ENCODE measurements at places on chromosomes 3 and 15.

DNA sequence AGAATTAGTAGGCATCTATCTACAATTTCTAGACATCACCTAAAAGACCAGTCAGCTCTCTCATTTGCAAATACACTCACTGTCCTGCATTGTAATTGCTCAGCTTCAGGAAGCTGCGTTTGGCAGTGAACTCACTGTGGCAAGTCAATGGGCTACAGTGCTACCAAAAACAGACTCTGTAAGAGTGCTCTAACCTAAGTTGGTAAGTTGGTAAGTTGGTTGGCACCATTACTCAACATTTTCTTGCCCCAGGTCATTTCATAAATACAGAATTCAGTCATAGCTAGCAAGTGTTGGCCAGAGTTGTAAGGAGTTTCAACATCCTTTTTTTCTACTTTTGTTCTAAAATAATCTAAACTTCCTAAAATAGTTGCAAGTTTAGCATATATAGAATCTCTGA, 466.3 kb downstream of the NAALADL2 start:
- no peak for DNase-seq

- DNase-seq = no peak
Measured at GRCh38 chr15:85541744-85542143, 161.3 kb downstream of the AKAP13 start.

DNA sequence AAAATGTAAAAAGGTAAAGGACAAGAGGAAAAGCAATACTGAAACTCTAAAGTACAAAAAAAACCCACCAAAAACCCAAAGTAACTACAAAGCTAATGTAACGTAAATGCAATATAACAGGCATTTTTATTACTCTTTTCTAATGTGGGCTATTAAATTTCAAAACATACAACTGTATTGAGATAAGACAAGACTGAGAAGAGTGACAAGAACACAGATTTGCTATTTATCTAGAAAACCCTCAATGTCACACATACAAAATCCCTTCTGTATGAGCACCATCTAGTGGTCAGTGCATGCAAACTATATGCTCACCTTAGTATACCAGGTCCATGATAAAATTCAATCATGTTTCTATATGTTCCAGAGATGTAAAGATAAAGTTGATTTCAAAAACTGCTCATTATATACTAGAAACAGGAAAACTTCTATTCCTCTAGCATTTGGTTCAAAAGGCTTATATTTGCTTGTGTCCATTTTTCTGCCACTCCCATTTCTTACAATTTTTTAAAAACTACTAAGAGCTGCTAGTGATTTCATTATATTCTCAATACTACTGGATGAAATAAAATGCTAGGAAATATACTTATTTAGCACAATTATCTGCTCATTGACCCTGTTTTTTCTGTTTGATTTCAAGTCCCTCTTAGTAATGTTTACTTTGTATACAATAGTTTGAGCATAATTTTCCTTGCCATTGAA, 111.4 kb downstream of the DLG1 start:
- peak; percentile 81 for DNase-seq

- no peak for DNase-seq
Measured at GRCh38 chr3:190424108-190424477, 25.6 kb downstream of the TMEM207 start.

DNA sequence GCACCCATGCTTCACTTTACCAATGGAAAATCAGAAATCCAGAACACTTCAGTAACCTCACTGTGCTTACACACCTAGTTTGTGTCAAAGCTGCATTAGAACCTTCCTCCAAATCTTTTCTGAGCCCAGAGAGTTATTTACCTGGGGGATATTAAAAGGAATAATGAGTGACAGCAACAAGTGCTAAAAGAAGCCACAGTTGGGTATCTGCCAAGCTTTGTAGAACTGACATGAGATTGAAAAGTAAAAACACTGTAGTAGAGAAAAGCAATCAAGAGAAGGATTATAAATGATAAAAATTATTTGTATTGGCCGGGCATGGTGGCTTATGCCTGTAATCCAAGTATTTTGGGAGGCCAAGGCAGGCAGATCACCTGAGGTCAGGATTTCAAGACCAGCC, 8.8 kb upstream of the TBC1D23 start:
- DNase-seq = no peak

DNA sequence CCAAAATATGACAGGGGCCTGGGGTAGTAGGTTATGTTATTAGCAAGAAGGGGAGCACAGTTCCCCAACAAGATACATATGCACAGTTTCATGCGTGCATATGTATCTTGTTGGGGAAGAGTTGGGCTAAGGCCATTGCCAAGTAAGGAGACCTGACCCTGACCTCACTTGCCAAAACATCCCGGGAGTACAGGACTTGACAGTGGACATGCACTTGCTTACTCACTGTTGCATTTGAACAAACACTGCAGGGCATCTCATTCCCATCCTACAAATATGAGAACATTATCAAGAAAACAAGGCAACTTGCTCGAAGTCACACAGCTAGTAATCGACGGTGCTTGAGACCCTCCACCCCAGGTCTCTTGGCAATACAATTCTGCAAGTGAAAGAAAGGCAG, 4.8 kb upstream of the CAMP start:
- DNase-seq = no peak

- no peak for DNase-seq
Measured at GRCh38 chr3:62134061-62134496, 239.3 kb downstream of the FEZF2 start.

- no peak for DNase-seq
Measured at GRCh38 chr15:83612226-83612625, 41.7 kb upstream of the ADAMTSL3 start.

- DNase-seq = no peak
Measured at GRCh38 chr15:63909819-63910437, 76.2 kb upstream of the HERC1 start.

- peak; percentile 5 for DNase-seq
Measured at GRCh38 chr3:38646630-38647029, 2.9 kb downstream of the SCN5A start.

GRCh38 chr3:115626721-115627120, 3.4 kb downstream of the GAP43 start:
- peak; percentile 8 for DNase-seq

- peak; percentile 12 for DNase-seq
Measured at GRCh38 chr3:165854696-165855095, 17.5 kb upstream of the BCHE start.

GRCh38 chr3:27680517-27681246, 41.4 kb downstream of the EOMES start:
- no peak for DNase-seq

DNA sequence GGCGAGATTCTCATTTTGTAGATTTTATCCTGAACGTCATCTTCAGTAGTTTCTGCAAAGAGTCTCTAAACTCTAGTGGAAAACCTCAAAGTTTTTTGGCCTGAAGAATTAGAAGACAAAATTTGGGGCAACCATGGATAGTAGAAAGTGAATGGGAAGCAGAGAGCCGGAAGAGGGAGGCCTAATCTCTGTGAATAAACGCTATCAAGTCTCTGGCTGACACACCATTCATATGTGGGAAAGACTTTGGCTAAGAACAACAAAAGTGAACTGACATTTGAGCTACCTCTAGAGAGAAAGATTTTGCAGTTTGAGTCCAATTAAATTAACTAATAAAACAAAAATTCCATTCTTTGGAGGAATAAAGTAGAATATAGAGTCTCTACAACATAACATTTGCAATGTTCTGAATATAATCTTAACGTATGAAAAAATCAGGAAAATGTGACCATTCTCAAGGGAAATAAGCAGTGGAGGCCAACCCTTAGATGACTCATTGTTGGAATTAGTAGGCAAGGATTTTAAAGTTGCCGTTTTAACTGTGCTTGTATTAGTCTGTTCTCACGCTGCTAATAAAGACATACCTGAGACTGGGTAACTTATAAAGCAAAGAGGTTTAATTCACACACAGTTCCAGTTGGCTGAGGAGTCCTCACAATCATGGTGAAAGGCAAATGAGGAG, 184.6 kb downstream of the C3orf38 start:
- no peak for DNase-seq

DNA sequence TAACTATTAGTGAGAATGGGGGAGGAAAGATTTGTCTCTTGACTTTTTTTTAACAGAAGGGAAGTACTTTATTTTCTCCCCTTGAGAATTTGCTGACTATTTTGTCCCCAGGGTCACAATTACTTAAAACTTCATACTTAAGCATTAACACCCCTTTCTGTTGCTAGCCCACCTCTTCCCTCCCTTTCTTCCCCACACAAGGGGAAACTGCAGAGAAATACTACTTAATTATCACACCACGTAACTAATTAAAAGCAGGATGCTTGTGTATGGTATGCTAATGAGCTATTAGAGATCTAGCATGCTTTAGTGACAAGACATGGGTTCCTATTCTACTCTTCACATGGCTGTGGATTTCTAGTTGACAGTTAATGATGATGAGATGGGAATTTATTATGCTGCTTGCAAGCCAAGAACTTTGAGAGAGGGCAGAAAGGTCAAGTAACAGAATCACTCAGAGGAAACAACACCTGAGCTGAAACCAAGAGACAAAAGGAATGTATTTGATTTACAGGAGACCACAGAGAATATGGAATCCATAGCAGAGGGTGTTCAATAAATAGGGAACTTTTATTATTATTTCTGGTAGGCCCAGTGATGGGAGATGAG, 179.2 kb downstream of the LSAMP start:
- DNase-seq = no peak

DNA sequence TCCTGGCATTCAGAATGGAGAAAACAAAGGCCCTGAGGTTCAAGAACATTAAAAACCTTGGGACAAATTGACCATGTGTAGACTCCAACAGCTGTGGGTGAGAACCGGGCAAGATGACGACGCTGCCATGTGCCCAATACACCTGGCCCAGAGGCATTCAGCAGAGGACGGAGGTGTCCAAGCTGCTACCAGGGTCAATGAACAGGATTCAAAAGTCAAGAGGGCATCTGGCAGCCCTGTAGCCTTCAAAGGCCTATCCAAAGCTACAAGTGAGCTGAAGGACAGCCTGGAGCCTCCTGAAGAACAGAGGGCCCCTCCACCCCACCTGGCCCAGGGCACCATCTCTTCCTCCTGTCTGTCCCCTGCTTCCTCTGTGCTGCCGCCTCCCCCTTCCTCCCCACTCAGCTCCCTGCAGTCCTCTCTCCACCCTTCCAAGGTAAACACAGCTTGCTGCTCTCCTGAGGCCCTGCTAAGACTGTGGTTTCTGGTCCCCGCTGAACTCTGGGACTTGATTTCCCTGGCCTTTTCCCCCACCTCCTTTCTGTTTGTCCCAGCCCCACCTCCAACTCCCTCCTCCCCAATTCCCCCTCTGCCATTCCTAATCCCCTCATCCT, 57.5 kb downstream of the HMCES start:
- DNase-seq = no peak

- no peak for DNase-seq
Measured at GRCh38 chr15:59140422-59141226, 35.7 kb downstream of the CCNB2 start.

- DNase-seq = no peak
Measured at GRCh38 chr3:138443091-138443490, 8.7 kb downstream of the ESYT3 start.

- no peak for DNase-seq
Measured at GRCh38 chr15:70212963-70213315, 115.2 kb upstream of the TLE3 start.

- DNase-seq = no peak
Measured at GRCh38 chr15:40006646-40007045, 32.3 kb downstream of the SRP14 start.

- DNase-seq = no peak
Measured at GRCh38 chr15:30923429-30923828, 19.7 kb downstream of the FAN1 start.

DNA sequence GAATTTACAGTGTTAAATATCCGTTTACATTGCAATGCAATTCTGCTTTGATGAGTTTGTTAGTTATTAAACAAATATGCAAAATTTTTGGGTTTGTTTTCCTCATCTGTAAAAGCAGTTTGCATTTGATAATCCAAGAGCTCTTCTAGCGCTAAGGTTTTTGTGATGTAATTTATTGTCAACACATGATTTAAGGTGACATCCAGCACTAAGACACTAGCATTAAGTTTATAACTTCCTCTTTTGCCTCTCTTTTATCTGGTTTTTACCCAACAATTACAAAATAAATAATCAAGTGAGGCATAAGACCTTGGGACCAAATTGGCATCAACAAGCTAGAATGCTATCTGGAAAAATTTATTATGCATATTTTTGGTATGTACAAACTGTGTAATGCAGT, 969 bp upstream of the DNAJC19 start:
- no peak for DNase-seq

DNA sequence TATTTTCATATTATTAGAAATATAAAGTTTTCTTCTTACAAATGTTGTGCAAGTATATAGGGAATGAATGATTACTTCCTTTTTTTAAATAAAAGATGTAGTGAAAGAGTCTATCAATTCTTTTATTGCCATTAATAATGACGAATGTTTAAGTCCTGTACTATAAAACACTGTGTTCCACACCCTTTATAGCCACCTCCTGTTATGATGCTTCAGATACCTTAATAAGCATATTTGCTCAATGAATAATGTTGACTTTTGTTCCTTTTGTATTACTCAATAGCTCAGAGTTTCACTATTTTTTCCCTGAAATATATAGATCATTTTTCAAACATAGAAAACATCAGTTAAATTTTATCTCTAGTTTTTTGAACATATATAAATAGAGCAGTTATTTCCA, 378.2 kb upstream of the THBS1 start:
- no peak for DNase-seq

- no peak for DNase-seq
Measured at GRCh38 chr3:9398700-9399336, 1.4 kb downstream of the SETD5 start.

GRCh38 chr15:80174017-80174746, 21.4 kb downstream of the FAH start:
- no peak for DNase-seq

GRCh38 chr3:9119331-9119730, 130.1 kb downstream of the SRGAP3 start:
- DNase-seq = no peak

DNA sequence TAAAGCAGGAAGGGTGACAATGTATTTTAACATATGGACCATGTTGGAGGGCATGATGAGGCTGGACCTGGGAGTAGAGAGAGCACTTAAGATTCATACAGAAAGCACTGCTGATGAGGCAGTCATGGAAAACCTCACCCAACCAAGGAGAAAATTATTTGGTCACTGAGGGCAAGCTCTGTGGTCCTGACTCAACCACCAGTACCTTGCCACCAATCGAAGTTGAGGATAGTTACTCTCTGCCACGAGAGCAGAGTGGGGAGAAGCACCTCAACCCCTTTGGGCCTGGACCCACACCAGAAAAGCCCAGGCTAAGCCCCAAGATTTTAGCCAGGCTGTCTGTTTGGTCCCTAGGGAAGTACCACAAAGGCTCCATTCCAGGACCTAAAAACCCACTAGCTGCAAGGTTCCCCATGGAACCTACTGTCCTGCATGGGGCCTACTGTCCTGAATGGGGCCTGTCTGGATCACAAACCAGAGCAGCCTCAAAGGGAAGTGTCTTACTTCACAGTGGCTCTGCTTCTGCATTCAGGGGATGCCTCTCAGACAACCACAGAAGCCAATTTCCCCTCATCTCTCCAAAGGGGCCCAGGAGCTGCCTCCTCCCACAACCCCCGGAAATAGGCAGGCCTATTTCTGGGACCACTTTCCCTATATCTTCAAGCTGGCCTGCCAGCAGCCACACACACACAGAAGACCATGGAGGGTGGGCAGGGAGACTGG, 4.2 kb downstream of the CCDC71 start:
- DNase-seq = no peak

Data from NCI-H1694 treated with DMSO at 0.1 percent for 48 hours (cell line).